Activated CD8-positive, alpha-beta memory T cell treated with anti-CD3 and anti-CD28 coated beads for 4 hours (primary cell): ENCODE measurements at places on chromosomes 7 and 10.

DNA sequence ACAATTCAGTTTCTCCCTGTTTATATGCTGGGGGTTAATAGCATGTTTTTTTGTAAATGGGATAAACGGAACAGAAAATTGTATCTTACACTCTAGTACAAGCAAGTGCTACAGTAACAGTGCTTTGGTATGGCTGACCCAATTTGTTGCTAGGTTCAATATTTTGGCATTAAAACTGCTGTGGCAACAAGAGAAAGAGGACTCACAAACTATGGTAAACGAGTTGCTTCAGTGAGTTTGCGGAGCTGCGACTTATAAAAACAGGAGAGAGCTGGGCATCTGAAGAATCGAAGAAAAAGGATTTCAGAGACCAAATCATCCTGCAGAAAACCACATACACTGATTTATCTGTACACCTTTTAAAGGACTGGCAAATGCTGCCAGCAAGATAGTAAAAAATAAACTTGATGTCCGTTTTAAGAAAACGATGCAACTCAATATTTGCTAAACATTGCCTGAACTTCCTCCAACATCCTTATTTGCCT is 2.2 kb downstream of the GLUD1 start:
- DNase-seq, result no peak

DNA sequence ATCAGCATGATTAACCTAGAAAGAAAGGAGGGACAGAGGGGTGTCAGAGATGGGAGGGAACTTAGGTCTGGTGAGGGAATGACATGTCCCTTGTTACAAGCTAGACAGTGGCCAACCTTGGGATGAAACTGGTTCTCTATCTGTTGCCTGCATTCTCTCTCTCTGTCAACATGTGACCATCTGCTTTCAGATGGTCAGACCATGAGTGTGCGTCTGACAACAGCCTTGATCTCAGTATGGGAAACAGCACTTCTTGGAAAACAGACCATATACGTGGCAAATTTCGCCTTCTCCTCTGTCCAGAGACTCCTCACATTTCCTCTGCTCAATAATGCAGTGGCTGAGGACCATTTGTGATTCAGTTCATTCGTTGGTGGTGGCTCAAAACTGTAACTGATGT is 845.9 kb downstream of the TYW1 start:
- DNase-seq, result no peak

GRCh38 chr7:95794917-95795515 is 22.7 kb downstream of the DYNC1I1 start:
- no peak for DNase-seq

- no peak for DNase-seq
These were observed 238.4 kb downstream of the ARHGAP21 start for GRCh38 chr10:24485304-24485703.

- DNase-seq, result no peak
These were observed 45.5 kb upstream of the TARP start for GRCh38 chr7:38318803-38319416.

DNA sequence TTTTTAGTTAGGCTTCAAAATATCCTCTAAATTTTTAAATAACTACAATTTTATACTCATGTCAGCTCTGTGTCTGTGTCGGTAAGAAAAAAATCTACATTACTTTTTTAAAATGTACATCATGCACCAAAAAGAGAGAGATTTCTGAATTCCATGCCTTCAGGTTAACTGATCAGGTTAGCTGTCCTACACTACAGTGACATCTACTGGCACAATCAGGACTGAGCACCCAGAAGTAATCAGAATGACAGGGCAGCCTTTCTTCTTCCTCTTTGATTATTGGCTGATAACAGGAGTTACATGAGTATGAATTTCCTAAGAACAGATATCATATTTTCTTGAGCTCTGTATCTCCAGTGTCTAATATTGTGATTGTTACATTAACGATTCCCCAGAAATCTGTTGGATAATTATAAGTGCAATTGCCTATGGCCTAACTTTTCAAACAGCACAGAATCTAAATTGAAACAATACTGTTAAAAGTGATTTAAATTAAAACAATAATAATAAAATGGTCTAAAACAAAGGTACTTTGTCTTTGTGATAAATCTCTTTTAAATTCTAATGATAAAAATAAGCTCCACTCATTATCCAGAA is 41.8 kb upstream of the HYCC1 start:
- DNase-seq, result peak; percentile 11

- DNase-seq, result no peak
These were observed 545.9 kb downstream of the KCNMA1 start for GRCh38 chr10:77091597-77092165.

DNA sequence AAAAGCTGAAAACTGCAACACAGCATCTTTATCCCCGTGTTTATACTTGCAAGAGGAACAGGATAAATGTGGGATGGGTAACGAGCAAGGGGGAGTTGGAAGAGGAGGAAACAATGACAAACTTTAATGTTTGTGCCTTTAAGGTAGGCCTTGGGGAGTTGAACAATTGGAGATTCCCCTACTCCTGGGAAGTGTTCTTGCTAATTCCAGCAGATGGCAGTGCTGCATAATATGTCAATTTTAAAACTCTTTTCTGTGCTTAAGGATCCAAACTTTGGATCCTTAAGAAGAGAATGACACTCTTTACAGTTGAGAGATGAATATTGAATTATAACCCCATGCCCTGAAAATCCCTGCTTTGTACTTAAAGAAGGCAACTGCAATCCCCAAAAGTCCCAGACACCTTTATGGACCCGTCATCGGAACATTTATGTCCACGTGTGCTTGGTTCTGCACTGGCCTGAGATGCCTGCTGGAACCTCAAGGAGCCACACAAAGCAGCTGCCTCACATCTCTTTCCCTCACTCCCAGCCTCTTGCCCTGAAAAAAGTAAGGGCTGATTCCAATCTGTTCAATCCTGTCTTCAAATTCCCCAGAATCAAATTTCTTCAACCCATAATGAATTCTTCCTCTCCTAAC is 12.0 kb downstream of the IFIT5 start:
- no peak for DNase-seq

- DNase-seq, result no peak
These were observed 32.1 kb upstream of the CALD1 start for GRCh38 chr7:134747326-134747725.

GRCh38 chr10:95741807-95742467 is 14.0 kb upstream of the ENTPD1 start:
- no peak for DNase-seq

GRCh38 chr10:49322371-49323170 is 23.6 kb downstream of the C10orf71 start:
- DNase-seq, result no peak

DNA sequence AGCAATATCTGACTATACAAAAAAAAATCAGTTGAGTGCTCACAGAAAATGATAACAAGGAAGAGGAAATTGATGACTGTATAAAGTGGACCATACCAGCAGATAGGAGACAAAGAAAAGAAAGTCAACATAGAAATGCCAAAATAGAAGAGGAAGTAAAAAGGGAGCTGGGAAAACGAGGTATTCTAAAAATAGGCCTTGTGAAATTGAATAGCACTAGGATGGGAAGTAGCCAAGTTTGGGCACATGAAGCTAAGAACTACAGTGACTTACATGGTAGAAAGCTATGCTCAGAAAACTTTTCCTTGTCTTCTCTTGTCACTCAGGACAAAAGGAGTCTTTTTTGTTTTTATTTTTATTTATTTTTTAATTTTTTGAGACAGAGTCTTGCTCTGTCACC is 76.2 kb upstream of the APBB1IP start:
- DNase-seq, result no peak

DNA sequence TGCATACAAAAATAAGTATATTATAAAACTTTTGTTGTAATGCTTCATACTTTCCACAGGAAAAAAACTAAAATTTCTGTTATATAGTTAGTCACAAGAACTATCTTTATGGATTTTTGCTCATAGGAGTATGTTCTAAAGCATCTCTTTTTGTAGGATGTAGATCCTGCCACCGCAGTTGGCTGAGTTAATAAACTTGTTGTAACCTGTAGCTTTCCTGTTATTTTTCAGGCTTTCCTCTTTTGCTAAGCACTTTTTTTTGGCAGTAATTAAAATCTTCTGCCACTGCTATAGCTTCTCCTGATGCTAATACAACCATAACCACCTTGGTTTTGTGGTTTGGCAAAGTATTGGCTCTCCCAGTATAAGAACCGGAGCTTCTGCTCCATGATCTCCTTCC is 60.3 kb downstream of the WNT2 start:
- DNase-seq, result no peak

GRCh38 chr7:25117226-25118047 is 7.6 kb downstream of the CYCS start:
- no peak for DNase-seq

DNA sequence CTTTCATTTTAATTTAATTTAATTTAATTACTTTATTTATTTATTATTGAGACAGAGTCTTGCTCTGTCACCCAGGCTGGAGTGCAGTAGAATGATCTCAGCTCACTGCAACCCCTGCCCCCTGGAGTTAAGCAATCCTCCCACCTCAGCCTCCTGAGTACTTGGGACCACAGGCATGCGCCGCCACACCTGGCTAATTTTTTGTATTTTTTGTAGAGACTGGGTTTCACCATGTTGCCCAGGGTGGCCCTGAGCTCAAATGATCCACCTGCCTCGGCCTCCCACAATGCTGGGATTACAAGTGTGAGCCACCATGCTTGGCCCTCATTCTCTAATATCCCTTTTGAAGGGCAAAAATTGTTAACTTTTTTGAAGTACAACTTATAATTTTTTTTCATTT is 92.9 kb downstream of the XRCC2 start:
- no peak for DNase-seq

DNA sequence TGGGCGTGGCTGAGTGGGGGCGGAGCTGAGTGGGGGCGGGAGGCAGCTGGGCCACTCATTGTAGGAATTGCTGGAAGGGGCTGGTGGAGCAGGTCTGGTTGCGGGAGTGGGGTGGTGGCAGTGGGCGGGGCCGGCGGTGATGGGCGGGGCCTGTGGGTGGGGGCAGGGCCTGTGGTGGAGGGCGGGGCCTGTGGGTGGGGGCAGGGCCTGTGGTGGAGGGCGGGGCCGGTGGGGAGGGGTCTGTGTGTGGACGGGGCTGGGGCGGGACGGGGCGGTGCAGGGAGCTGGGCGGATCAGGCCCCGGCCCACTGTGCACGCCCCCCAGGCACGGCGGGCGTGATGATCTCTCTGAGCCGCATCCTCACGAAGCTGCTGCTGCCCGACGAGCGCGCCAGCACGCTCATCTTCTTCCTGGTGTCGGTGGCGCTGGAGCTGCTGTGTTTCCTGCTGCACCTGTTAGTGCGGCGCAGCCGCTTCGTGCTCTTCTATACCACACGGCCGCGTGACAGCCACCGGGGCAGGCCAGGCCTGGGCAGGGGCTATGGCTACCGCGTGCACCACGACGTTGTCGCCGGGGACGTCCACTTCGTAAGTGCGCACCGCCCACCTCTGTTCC is 14.0 kb downstream of the SLC29A4 start:
- peak; percentile 35 for DNase-seq
